Amniotic stem cell (primary cell): ENCODE measurements at places on chromosomes 1 and 21.

DNA sequence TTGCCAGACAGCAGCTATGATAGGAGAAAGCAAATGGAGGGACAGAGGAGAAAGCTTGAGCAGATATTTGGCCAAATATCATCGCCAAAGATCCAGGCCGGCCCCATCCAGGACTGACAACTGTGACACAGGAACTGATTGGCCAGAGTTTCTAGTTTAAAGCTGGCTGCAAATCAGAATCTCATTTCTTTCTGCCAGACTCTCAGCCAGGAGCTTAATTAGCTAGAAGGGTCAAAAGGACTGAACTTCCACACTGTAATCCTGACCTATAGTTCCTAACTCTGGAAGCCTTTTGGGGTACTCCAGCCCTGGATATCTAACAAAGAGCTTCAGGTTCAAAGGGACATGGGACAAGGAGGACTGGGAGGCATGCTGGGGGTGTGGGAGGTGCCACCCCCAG, 106.7 kb upstream of the GNG12 start:
- no peak for DNase-seq

DNA sequence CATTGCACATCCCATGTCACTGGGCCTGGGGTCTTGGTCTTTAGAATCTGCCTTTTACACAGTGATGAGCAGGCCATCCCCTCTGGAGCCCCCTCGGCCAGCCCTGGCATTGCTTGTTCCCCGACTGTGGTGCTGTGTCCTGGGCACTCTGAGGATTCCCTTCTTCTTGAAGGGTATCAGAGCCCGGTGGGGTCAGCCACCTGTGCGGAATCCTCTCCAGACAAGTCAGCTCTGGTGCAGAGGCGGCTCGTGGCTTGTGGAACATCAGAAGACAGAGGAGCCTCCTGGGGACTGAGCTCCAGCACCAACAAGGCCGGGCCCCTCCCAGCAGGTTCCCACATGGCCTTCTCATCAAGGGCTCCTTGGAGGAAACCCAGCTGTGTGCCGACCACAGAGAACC, 57.9 kb upstream of the AJAP1 start:
- no peak for DNase-seq

DNA sequence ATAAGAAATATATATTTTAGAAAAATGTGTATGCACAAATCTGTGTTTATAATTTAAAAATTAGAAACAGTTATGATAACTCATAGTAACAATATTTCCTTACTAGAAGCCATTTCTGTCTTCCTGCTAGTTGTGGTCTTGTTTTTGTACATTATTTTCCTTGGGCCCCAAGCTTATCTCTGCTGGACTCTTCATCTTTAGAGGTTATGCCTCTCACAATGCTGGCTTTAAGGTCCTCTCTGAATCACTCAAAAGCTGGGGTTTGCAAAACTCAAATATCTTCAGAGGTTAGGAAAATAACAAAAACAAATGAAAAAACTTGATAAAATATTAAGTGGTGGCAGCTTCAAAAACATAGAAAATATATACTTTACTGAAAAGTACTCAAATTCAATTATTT, 133.8 kb downstream of the PTPRC start:
- no peak for DNase-seq

- DNase-seq = no peak
Observed at GRCh38 chr21:42007356-42007940, 2.7 kb downstream of the ZBTB21 start.

DNA sequence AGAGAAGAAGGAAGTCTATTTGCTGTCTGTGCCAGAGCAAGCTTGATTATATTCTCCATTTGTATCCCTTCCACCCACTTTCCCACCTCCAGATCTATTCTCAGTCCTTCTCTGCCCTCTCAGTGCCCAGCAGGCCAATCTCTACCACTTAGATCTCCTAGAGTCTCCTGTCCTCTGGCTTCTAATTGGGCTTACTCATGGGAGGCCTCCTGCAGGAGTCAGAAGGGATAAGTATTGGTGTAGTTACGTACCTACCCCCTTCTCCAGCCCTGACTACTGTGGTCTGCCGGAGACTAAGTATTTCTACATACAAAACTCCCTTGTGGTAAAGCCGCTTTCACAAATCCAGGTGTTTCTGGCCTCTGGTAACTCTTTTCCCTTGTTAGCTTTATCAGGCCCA, 221.2 kb downstream of the PTGER3 start:
- DNase-seq = no peak

- DNase-seq = peak; percentile 30
Observed at GRCh38 chr1:9128520-9129265, at the start of gene GPR157. Gene GPR157, minus strand, starts transcription at chr1:9129102. Its CDS starts 75 bp downstream, at chr1:9129027.

DNA sequence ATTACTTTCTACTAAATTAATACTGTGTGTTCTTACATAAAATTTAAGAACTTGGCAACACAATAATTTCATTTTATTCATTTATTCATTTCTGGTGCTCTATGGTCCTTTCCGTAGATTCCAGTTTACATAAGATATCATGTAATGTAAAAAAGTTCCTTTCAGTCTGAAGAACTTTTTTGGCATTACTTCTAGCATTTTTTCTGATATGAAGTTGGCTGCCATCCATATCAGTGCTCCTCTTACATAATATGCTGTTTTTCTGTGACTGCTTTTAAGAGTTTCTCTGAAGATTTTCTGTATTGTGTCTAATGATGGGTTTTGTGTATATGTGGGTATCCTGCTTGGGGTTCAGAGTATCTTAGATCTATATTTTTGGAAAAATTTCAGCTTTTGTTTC, 34.8 kb downstream of the LIN9 start:
- DNase-seq = no peak

- no peak for DNase-seq
Observed at GRCh38 chr1:39650431-39650830, 11.0 kb upstream of the HEYL start.

GRCh38 chr1:35866991-35867390, 16.0 kb upstream of the AGO1 start:
- no peak for DNase-seq

DNA sequence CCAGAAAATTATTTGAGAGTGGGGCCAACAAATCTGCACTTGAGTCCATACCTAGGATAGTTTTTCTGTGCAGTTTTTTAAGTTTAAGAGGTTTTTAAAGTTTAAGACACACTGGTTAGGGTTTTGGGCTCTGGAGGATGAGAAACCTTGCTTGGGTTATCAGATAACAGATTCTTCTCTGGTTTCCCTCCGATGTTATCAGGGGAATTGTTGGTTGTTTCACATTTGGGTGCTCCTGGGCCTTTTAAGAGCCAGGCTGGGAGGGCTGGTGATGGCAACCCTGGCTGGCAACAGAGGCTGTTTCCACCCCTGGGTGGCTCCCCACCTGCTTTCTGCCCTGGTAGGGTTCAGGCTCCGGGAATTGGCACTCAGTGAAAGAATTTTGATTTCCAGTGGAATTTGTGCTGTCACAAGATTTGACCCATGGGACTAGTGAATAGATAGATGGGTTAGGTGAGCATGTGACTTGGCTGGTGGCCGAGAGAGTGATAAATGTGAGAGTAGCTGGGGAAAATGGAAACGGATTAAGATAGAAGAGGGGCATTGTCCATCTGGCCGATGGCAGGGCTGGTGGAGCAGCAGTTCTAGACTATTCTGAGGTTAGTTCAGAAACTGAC, 14.8 kb downstream of the VANGL1 start:
- no peak for DNase-seq

DNA sequence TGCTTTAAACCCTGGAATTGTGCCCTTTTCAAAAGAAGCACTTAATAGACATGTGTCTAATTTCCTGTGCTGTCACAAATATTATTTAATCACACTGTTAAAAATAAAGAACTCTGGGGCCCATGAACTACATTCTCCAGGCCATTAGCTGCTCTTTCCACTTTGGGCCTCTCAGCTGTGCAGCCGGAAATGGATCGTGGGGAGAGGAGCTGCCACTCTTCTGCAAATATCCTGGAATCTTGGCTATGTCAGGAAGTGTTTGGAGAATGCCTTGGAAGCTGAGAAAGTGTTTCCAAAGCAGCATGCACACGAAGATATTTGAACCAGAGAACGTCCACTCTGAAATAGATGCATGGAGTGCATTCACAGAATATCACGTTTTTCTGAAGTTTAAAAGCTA, 27.5 kb upstream of the VPS26C start:
- no peak for DNase-seq

GRCh38 chr1:16187748-16188401, 24.6 kb downstream of the ARHGEF19 start:
- peak; percentile 78 for DNase-seq

- DNase-seq = no peak
Observed at GRCh38 chr1:245579881-245580280, 425.1 kb downstream of the KIF26B start.

- no peak for DNase-seq
Observed at GRCh38 chr1:30708361-30708728, 15.0 kb downstream of the MATN1 start.

GRCh38 chr1:64946916-64947315, 19.4 kb downstream of the JAK1 start:
- DNase-seq = no peak

DNA sequence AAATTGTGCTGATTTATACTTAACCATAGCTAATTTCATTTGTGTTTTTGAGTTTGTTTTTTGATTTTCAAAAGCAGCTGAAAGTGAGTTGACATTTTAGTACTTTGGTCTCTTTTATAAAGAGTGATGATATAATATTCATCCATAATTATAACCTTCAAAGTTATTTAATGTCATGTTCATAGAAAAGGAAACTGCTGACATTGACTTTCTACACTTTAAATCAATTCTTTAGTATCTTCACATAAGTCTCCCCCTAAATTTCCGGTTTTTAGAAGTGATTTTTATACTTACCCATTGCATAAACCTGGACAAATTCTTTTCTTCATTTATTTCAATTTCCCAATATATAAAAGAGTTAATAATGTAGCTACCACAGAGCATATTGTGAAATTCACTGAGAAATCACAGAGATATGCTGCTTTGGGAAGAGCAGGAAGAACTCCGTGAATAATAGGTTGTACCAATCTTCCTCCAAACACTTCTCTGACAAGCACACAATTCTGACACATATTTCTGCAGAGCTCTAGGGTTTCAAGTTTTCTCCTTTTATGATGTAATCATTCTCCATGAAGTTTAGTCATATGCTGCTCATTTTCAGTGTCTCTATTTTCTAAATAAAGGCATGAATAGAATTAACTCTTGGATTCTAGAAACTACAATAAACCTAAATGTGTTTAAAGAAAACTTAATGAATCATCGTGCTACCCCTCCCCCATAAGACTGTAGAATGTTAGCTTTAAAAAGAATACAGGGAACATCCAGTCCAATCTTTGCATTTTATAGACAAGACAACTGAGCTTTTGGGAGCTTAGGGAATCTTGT, 25.6 kb upstream of the CDC42BPA start:
- DNase-seq = peak; percentile 55

- no peak for DNase-seq
Observed at GRCh38 chr1:151024540-151025146, 11.7 kb upstream of the BNIPL start.

- no peak for DNase-seq
Observed at GRCh38 chr1:23531562-23532094, 595 bp upstream of the E2F2 start.

GRCh38 chr1:200182701-200183100, 155.2 kb downstream of the NR5A2 start:
- no peak for DNase-seq

DNA sequence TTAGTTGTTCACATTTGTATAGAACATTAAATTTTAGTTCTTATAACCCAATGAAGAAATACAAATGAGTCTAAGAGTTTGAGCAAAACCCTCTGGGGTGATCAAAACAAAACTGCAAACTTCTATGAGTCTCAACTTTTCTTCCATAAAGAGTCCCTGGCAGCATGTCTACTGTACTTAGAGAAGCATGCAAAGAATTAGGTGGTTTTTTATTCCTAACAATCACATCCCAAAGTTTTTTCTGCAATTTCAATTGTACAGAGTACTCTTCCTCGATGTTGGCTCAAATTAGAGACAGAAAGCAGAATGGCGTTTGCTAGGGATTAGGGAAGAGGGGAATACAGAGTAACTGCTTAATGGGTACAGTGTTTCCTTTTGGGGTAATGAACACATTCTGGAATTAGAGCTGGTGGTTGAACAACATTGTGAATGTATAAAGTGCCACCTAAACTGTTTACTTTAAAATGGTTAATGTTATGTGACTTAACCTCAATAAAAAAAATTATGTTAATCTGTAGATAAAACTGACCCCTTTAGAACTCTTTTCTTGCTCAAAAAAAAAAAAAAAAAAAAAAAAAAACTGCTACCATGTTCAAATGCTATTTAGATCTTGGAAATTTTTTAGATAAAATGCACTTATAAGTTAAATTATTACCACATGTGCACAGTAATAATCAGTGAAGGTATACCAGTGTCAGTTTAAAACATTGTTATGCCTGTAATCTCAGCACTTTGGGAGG, 4.8 kb downstream of the RC3H1 start:
- DNase-seq = no peak

- DNase-seq = no peak
Observed at GRCh38 chr1:11731691-11732283, 4.1 kb upstream of the AGTRAP start.

- DNase-seq = no peak
Observed at GRCh38 chr21:23811805-23812204, 1795.5 kb downstream of the MRPL39 start.

DNA sequence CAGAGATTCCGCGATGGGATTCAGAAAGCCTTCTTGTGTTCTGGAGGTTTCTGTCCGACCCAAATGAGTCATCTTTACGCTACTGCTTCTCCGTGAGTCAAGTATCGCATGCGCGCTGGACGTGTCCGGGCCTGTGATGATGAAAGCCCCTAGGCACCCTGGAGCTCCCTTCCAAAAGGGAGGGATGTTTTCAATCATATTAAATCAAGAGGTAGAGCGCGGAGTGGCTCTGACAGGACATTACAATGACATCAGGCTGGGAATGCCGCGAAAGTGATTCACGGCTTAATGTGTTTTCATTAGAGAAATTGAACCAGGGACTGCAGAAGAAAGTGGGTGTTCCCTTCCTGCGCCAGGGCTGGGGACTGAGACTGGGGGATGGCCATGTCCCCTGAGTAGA, 48.5 kb downstream of the AJAP1 start:
- DNase-seq = no peak

- DNase-seq = no peak
Observed at GRCh38 chr1:51285055-51285454, 45.3 kb downstream of the TTC39A start.

GRCh38 chr1:163361123-163361934, 39.6 kb downstream of the NUF2 start:
- no peak for DNase-seq

- peak; percentile 65 for DNase-seq
Observed at GRCh38 chr1:209937996-209938959, at the start of gene SYT14. Gene SYT14, plus strand, starts transcription at chr1:209938217. Its CDS starts 48 bp downstream, at chr1:209938265.

- DNase-seq = no peak
Observed at GRCh38 chr1:32363713-32364112, 1.4 kb downstream of the TSSK3 start.

GRCh38 chr21:45506836-45507522, 35.3 kb downstream of the SLC19A1 start:
- DNase-seq = no peak

DNA sequence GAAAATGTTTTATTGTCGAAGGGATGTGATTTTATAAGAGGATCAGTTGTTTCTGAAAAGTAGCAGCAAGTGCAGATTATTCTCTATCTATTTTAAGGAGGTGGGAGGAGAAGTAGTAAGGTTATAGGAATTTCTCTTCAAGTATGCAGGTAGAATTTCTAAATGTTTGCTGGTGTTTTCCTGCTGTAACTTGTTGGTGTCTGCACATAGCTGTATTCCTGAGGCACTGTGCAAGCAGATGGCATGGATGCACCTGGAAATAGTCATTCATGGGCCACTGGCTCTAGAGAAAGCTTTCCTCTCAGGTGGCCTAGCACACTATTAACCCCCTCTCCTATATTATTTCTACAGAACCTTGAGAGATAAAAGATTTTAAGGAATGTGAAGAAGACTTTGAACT, 30.3 kb upstream of the PODN start:
- DNase-seq = no peak

GRCh38 chr21:38166173-38166535, 90.6 kb upstream of the KCNJ15 start:
- DNase-seq = no peak

GRCh38 chr1:53729456-53730223, 9.3 kb downstream of the GLIS1 start:
- DNase-seq = no peak
